ENCODE measurements at places on chromosomes 3 and 15. TPM values are rescaled to one million over a fixed set of nuclear protein-coding genes. Genes with fewer than 3 reads are reported as not detected.

DNA sequence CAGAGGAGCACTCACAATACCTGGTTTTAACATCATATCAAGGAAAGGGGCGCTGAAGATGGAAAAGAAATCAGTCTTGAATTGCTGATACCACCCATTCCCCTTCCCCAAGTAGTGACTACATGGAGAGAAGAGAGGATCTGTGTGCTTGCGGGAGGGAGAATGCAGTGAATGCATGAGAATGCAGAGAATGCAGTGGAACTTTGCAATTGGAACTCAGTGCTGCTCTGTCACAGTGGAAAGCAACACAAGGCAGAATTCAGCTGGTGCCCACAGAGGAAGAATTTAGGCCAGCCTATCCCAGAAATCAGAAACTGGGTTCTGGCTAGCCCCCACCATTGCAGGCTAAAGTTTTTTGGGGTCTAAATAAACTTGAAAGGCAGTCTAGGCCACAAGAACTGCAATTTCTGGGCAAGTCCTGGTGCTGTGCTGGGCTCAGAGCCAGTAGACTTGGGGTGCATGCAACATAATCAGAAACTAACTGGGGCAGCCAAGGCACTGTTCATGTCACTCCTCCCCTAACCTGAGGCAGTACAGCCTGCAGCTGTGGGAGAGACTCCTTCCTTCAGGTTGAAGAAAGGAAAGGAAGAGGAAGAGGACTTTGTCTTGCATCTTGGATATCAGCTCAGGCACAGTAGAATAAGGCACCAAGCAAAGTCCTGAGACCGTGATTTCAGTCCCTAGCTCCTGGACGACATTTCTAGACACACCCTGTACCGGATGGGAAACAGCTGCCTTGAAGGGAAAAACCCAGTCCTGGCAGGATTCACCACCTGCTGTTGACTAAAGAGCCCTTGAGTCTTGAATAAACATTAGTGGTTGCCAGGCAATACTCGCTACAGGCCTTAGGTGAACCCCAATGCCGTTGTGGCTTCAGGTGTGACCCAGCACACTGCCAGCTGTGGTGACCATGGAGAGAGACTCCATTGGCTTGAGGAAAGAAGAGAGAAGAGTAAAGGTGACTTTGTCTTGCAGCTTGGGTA, 329.3 kb downstream of the TBL1XR1 start:
- H3K4me3 ChIP-seq = no peak overlapping the region
- H3K27ac ChIP-seq = no peak overlapping the region
- no peaks in the 10 kb centered on the region for H3K36me3 ChIP-seq

DNA sequence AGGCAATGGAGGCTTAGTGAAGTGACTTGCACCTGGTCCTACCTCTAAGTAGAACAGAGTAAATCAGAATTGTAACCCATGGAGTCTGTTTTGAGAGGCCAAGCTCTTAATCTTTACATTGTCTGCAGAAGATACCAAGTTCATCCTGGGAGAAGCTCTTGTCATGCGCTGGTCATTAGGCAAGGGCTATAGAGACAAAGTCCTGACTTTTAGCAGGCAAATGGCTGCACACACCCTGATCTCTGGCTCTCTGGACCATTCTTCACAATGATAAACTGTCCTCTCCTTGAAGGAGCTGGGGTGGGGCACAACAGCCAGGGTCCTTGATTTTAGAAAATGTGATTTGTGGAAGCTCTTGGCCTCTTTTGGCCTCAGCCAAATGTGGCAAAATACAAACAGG, 65.4 kb downstream of the MCTP2 start:
- no peaks in the 10 kb centered on the region for H3K27me3 ChIP-seq
- H3K4me3 ChIP-seq = no peak overlapping the region
- H3K27ac ChIP-seq = no peak overlapping the region
- no peak for DNase-seq

- peaks cover 5% of the 10 kb centered on the region for H3K36me3 ChIP-seq
- H3K4me3 ChIP-seq = peak overlapping the region; percentile 89
- H3K27me3 ChIP-seq = no peaks in the 10 kb centered on the region
- peak overlapping the region; percentile 91 for H3K27ac ChIP-seq
- DNase-seq = no peak
Observed at GRCh38 chr15:75200765-75201615, 692 bp upstream of the C15orf39 start.

DNA sequence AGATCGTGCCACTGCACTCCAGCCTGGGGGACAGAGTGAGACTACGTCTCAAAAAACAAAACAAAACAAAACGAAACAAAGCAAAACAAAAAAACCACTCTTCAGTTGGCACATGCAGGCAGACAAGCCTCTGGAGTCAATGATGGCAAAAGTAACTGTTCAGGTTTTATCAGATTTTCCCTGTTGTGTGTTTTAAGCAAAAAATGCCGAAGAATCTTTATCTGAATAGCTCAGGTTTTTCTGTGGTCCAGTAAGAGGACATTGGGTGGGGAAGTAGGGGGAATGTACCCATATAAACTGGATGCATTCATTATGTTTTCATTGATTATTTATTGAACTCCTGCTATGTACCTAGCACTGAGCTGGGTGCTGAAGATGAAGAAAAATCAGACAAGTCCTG, 20.8 kb upstream of the BCL2A1 start:
- no peaks in the 10 kb centered on the region for H3K27me3 ChIP-seq
- no peak for DNase-seq
- H3K36me3 ChIP-seq = no peaks in the 10 kb centered on the region
- H3K27ac ChIP-seq = no peak overlapping the region

IL16 gene
- 34.9 TPM for total RNA-seq

DNA sequence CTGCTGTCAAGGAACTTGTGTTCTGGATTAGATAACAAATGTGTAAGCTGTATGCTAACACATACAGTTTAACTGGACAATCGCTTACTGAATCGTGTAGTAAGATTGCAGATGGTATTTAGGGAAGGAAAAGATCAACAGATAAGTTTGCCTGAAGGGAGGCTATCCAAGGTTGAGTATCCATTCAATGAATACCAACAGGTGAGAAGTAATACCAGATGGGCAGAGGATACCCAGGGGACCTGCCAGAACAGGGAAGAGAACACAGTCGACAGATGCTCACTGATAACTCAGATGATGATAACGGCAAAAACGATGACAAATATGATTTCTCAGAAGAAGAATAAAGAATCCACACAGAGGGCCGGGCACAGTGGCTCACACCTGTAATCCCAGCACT, 3.2 kb upstream of the UACA start:
- peaks cover 15% of the 10 kb centered on the region for H3K4me1 ChIP-seq
- H3K27ac ChIP-seq = no peak overlapping the region
- no peak for DNase-seq
